ENCODE measurements at places on chromosomes 13 and 19.

- DNase-seq, result no peak
Measured at GRCh38 chr13:23828086-23828485, 61.1 kb downstream of the MIPEP start.

DNA sequence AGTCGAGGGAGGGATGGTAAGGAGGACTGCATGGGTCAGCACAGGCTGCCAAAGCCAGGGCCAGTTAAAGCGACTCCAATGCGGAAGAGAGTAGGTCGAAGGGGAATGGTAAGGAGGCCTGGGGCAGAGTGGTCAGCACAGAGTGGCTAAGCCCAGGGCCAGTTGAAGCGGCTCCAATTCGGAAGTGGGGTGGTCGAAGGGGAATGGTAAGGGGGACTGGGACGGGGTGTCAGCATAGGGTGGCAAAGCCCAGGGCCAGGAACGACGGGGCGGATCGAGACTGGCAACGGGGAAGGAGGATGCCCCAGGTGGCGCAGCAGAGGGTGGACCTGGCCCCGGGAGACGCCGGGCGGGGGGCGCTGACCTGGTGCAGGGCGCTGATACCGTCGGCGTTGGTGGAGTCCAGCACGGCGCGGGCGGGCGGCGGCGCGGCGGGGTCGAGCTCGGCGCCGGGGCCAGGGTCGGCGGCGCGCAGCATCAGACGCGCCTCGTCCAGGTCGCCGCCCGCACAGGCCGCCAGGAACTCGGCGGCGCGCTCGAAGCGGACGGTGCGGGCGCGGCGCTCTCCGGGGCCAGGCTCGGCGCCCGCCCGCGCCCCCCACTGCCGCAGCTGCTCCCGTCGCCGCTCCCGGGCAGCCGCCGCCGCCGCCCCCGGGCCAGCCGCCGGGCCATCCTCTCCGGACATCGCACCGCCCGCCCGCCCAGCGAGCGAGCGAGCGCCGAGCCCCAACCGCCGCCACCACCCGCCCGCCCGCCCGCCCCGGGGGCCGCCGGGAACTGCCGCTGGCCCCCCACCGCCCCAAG lies at the start of gene PPP1R12C:
Gene PPP1R12C, minus strand, starts transcription at position 779 of the 804 bp plus-strand sequence. Its CDS starts 94 bp downstream, at position 685.
- no peak for DNase-seq

GRCh38 chr13:30846866-30847265 lies 59.2 kb upstream of the MEDAG start:
- DNase-seq, result no peak

DNA sequence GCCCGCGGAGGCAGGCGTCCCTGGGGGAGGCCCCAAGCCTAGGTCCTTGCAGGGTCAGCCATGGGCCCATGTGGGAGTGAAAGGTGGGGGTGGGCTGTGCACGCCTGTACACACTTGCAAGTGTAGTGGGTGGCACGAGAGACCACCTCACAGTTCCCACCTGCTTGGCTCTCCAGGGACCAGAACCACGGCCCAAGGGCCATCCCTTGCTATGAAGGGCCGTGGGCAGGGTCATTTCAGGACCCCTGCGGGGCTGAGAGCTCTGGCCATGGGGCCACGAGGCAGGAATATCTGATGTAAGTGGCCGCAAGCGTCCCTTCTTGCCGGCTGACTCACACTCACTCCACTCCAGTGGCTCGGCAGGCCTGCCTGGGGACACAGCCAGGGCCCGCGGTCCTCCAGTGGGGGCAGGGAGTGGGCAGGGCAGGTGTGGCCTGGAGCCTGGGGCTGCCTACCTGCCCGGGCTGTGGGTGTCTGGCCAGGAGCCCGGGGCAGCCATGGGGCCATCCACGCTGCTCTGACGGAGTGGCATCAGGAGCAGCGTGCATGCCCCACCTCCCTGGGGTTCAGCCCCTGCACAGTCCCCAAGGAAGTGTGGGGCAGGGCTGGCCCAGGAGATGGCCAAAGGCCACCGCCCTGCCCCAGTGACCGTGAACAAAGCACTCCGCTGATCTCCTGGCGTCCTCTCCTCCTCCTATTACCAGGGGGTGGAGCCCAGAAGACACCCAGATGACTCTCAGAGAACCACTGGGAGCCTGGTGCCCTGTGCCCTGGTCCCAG lies 8.6 kb upstream of the MKNK2 start:
- no peak for DNase-seq

DNA sequence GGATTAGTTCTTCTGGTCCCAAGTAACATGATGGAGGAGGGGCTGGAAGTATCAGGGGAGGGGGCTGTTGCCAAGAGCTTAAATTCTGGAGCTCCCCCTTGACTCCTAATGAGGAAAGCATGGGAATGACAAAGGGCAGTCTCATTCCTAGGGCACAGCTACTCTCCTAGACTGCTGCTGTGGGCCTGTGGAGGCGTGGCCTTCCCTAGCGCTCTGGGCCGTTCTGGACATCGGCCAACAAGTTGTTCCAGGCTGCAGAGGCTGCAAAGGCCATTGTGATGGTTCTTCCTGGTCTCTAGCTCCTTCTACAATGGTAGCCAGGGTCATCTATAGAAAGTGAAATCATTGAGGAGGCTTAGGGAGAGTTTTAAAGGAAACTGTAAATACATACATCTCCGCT lies 916.6 kb downstream of the DIAPH3 start:
- no peak for DNase-seq

DNA sequence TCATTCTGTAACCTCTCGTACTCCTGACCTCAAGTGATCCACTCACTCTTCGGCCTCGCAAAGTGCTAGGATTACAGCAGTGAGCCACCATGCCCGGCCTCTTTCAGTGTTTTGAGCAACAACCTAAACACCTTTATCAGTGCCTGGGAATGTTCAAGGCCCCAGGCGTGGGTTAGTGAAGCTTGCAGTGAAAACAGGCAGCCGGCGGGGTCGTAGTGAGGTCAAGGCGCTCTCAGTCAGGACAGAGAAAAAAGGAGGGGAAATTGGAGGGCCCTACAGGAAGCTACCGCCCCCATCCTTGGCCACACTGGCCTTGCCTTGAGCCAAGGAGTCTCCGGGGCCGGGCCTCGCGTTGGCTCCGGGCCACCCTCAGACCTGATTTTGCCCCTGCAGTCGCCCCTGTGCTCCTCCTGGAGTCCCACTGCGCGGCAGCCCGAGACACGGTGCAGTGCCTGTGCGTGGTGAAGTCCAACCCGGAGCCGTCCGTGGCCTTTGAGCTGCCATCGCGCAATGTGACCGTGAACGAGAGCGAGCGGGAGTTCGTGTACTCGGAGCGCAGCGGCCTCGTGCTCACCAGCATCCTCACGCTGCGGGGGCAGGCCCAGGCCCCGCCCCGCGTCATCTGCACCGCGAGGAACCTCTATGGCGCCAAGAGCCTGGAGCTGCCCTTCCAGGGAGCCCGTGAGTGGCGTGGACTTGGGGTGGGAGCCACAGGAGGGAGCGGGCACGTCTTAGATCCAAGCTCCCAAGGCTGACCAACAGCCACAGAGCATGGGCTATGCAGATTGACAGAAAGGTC lies 17.7 kb downstream of the MAG start:
- DNase-seq, result no peak

DNA sequence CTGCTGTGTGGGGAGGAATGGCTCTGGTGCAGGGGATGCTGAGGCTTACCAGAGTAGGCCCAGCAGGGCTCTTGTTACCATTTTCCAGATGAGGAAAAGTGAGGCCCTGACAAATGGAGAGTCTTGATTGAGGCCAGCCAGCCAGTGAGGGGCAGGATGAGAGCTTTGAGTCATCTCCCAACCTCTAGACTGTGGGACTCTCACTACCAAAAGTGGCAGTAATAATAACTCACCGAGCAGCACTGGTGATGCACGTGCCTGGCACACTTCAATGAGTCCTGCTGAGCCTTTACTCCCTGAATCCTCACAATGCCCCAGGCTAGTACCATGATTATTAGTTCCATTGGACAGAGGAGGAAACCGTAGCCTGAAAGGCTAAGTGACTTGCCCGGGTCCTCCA lies 7.8 kb downstream of the CIC start:
- DNase-seq, result no peak

GRCh38 chr13:27194895-27195764 lies 23.5 kb upstream of the USP12 start:
- DNase-seq, result no peak

DNA sequence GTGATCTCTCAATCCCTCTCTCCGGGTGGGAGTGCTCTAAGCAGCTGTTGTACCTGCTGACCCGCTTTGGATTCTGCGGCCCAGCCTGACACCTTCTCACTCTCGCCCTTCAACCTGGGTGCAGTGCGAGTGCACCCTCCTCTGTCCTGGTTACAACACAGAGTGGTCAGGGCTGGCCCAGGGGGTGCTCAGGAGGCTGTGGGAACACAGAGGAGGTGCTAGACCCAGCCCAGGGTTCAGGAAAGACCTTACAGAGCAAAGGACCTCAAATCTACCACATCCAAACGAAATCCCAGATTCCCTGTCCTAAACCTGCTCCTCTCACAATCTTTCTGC lies 23.7 kb downstream of the ZNF175 start:
- DNase-seq, result no peak

GRCh38 chr13:41019011-41019487 lies at the start of gene ELF1:
TSS of gene ELF1 (minus strand) at chr13:41019316. CDS start at chr13:40982054, 37,262 bp downstream.
- no peak for DNase-seq

DNA sequence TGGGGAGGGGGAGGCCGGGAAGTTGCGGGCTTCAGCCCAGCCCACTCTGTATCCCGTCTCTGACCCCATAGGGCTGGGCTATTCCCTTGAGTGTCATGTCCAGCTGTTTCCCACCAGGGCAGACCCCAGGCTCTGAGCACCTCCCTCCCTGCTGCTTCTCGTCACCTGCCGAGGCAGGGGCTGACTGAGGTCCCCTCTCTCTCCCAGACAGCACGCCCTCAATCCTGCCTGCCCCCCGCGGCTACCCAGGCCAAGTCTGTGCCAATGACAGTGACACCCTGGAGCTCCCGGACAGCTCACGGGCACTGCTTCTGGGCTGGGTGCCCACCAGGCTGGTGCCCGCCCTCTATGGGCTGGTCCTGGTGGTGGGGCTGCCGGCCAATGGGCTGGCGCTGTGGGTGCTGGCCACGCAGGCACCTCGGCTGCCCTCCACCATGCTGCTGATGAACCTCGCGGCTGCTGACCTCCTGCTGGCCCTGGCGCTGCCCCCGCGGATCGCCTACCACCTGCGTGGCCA lies 625 bp downstream of the F2RL3 start:
- no peak for DNase-seq

- DNase-seq, result no peak
Measured at GRCh38 chr13:41244556-41244955, 18.8 kb downstream of the MTRF1 start.

- no peak for DNase-seq
Measured at GRCh38 chr13:97627566-97627965, 193.6 kb downstream of the RAP2A start.

GRCh38 chr13:30577401-30577852 lies 40.3 kb upstream of the USPL1 start:
- no peak for DNase-seq
